ENCODE measurements at places on chromosomes 7 and 10.
A peak's percentile ranks its signal among the peaks of the same experiment; 100 is the strongest.

DNA sequence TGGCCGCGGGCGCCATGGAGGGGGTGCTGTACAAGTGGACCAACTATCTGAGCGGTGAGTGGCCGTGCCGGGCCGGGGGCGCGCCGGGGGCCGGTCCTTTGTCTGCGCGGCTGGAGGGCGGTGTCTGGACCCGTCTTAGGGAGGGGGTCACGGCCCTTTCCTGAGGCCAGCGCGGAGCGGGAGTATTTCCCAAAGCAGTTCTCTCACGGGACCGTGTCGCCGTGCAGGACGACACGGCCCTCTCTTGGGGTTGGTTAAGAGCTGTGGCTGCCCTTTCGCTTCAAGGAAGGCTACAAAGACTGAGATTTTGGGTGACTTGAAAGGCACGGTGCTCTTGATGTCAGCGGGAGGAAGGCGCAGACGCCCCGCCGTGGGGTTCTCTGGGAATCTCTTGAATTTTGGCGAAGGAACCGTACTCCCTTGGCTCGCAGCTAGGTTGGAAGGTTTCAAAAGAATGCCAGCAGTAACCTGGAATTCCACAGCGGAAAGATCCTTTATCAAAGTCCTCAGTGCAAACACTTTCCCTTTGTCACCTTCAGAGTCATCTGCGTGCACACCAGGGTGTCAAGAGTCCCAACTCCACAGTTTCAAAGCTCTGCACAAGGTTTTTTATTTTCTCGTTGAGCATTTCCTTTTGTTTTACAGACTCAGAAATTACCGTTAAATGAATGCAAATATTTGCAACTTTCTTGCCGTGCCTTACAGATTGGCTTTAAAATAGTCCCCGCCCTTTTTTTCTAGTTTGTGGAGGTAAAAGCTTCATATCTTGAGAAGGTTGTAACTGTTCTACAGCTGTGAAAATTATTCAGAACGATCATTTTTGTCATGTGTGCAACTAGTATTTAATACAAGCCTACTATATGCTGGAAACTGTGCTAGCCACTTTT, 780 bp downstream of the PLEKHA8 start:
- no peak for DNase-seq

DNA sequence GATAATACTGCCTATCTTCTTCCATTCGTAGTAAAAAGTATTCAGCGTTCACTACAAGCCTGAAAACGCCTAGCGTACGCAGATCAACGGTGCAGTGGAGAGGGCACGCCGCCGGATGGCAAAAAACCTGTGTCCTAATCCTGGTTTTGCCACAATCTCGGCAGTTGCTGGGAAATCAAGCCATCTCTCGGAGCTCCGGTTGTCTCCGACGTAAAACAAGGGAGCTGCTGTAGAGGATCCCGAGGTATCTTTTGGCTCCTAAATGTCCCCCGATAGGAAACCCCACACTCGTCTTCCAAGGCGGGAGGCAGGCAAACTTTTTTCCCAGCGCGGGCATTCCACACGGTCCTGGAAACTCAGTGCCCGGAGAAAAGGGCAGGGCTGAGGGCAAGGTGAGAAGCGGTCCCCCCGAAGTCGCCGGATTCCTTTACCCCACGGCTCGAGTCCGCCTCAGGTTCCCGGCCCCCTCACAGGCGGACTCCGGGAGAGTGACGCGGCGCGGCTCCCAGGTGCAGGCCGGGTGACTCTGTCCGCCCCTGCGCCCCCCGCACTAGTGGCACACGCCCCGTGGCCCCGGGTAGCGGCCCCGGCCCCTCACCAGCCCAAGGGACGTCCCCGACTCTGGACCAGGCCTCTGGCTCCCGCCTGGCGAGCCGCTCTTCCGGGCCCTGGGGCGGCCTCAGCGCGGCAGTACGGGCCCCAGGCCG, 649 bp downstream of the IDE start:
- DNase-seq: no peak

- no peak for DNase-seq
These were observed 196.2 kb downstream of the PLXNA4 start for GRCh38 chr7:132380059-132380458.

DNA sequence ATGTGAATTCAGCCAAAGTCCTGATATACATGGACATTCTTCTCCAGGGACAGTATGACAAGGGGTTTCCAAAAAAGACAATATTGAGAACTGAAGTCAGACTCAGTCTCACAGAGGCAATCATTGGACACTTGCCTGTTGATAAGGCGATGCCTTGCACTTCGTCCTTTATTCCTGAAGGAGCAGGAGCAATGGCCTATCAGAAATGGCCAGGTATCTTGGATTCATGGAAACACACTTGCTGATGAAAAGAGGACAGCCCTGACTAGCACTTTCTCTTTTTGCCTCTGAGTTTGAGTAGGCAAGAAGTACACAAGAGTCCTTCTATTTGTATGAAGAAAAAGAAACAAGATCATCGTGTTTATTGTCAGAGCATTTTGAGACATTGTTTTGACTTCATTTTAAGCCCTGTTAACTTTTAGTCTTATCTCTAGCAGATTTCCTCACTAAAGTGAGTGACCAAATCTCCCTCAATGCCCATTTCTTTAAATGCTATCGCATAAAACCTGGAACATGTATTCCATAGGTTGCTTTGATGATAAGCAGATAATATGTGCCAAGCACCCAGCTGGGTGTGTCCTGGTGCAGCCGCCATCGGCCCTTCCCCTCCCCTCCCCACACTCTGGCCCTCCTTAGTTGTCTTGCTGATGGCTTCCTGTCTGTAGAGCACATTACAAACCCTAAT, 26.6 kb downstream of the ST8SIA6 start:
- no peak for DNase-seq

DNA sequence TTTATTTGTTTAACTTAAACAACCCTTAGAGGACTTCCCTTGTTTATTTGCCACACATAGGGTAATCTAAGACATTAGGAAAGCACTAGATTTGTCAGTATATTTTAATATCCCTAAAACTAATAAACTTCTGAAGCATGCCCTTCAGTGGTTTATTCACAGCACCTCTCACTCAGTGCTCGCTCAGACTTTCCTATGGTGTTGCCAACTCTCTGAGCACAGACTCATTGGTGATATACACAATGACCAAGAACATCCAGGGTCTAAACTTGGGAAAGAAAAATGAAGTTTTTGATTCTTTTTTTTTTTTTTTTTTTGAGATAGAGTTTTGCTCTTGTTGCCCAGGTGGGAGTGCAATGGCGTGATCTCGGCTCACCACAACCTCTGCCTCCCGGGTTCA, 82.2 kb downstream of the RAB11FIP2 start:
- DNase-seq: no peak

- DNase-seq: no peak
These were observed 91.4 kb upstream of the NPVF start for GRCh38 chr7:25319707-25320106.

GRCh38 chr7:15765753-15766152, 79.3 kb upstream of the MEOX2 start:
- no peak for DNase-seq

DNA sequence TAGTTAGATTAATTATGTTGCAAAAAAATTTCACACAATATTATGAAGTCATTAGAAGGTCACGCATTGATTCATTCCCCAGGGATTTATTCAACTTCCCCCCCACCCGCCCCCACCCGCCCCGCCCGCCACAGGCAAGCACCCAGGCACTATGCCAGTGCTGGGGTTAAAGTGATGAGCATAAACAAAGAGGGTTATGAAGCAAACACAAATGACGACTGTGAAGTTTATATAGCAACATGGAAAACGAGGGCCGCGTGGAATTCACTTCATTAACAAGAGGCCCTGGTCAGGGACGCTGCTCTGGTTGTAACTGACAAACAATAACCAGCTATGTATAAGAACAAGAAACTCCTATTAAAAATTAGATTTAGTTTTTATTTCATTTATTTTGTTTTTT, 656.5 kb upstream of the COBL start:
- DNase-seq: no peak

GRCh38 chr7:74012842-74013249, 15.1 kb upstream of the ELN start:
- DNase-seq: no peak

DNA sequence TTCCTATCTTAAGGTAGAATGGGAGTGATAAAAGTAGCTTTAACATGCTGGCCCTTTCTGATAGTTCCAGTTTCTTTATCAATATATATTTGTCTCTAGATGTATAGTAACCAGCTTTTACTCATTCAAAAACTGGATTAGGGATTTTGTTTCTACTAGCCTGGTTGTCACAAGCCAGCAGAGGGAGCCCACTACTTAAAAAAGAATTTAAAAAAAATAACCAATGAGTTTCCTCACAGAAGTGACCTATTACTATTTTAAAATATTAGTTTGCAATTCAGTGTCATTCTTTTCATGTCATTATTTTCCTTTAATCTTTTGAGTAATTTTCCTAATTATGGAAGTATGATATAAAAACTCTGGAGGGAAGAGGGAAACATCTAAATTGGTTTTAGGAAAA, 142.1 kb downstream of the PHTF2 start:
- no peak for DNase-seq

GRCh38 chr10:8410506-8410905, 356.0 kb downstream of the GATA3 start:
- DNase-seq: no peak

DNA sequence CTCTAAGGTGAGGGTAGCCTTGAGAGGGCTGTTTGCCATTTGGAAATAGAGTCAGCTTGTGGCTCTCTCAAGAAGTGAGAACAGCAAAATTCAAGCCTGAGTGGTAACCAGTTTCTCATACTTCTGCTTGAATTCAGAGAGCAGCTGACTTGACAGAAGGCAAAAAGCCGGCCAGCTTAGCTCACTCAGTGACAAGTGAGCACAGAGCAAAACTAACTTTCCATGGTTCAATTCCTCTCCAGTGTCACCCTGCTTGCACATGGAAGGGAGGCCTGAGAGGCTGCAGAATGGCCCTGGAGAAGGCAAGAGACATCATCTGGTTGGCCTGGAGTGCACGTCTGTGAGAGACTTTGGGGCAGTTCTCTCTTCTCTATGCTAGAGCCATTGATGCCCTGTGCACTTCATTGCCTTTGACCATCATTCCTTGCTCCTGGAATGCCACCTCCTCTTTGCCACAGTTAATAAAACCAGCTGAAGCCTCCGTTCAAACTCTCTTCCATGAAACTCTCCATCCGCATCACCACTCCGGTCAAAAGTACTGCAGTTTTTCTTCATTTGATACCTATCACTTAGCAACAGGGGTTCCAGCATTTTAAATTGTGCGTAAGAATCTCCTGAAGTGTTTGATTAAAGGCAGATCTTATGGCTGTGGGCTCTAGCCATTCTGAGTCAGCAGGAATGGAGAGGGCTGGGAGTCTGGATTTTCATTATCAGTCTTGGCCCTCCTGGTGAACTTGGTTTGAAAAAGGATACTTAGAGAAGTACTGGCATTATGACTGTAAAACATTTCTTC, 69.8 kb upstream of the PIK3CG start:
- DNase-seq: no peak

DNA sequence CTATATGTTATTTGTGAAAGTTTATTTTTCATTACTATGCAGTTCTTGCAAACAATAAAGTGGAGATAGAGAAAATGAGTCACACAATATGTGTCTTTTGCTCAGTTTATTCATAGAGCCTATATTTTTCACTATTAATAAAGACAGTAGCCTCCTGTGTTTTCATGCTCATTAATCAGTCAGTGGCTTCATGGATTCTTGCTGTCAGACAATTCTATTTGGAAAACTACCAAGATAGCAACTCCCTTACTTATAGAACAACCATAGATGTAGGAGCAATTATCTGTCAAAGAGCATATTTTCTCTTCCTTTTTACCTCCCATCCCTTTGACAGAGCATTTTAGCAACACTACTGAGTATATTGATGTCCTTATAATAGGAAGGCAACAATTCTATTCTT, 132.7 kb upstream of the CALCR start:
- DNase-seq: no peak

GRCh38 chr10:77516575-77516974, 121.0 kb downstream of the KCNMA1 start:
- no peak for DNase-seq

DNA sequence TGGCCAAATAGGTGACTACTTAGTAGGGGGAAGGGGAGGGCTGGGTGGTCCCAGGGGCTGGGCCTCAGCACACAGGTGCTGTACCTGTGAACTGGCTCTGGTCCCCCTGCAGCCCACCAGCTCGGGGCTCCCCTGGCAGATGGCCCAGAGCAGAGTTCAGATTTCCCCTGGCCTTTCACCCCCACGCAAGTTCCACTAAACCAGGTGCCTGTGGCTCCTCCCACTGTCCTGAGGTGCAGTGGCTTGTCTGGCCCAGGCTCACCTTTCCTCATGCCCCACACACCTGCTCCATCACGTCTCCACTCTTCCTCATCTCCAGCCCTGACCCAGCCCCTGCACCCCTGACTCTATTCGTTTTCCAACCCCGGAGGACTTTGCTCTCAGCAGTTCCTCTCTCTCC, 47.3 kb upstream of the OPALIN start:
- DNase-seq: no peak

DNA sequence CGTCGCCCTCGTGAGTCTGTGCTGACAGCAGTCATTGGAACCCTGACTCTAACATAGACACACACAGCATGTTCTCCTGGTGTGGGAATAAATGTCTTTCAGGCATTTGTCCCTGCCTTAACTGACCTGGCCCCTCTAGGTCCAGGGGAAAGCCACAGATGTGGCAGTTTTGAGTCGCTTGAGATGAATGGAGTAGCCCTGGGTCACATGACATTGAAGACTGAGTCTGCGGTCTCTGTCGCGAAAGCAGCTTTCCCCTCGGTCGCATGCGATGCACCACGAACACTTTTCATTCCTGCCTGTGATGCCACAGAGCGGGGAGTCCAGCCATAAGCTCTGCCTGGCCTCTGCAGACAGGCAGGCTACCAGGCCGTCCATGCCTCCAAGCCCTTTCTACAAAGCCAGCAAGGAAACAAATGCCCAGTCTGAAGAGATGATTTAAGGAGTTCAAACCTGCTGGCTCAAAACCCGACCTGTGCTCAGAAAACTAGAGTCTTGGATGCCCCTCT, 172.3 kb downstream of the WDR37 start:
- no peak for DNase-seq

- no peak for DNase-seq
These were observed 8.2 kb upstream of the ERVW-1 start for GRCh38 chr7:92485974-92486373.

DNA sequence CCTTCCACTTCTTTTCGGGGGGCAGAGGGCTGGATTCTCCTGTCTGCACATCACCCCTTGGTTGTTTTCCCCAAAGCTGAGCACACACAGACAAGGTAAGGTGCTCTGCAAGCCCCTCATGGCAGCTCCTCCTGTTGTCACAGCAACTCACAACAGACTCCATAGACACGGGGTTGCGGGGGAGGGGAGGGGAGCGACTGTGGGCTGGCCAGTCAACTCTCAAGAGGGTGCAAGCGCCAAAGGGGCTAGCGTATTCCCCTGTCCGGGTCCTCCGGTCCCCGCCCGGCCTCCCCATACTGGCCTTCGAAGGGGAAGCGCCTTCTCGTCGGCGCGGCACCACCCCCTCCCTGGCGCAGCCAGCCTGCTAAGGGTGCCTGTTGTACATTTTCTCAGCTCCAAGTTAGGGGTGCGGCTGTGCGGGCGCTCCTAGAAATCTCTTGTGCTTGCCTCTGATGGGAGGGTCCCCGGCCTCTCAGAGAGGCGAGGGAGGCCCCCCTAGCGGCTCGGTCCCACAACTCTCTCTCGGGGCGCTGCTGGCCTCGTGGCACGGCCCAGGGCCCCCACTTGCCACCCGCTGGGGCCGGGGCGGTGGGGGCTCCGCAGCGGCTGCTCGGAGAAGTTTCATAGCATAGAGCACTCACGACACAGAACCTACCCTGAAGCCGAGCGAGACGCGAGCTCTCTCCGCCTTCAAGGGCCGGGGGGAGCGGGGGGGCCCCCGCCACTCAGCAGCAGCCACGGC, 498 bp downstream of the RHOBTB1 start:
- peak; percentile 35 for DNase-seq
